ENCODE measurements at places on chromosomes 2 and 18.
A peak's percentile ranks its signal among the peaks of the same experiment; 100 is the strongest.

- DNase-seq, result no peak
Measured at GRCh38 chr2:233428008-233428407, 73.7 kb downstream of the DGKD start.

- no peak for DNase-seq
Measured at GRCh38 chr2:177178797-177179196, 33.8 kb upstream of the HNRNPA3 start.

GRCh38 chr18:52313213-52313612 is 26.8 kb upstream of the DCC start:
- DNase-seq, result no peak

GRCh38 chr2:85756822-85757435 is 3.1 kb downstream of the ATOH8 start:
- no peak for DNase-seq

- DNase-seq, result no peak
Measured at GRCh38 chr18:22345718-22346117, 72.0 kb downstream of the CTAGE1 start.

GRCh38 chr2:199833525-199833924 is 17.5 kb downstream of the FTCDNL1 start:
- DNase-seq, result peak; percentile 73

DNA sequence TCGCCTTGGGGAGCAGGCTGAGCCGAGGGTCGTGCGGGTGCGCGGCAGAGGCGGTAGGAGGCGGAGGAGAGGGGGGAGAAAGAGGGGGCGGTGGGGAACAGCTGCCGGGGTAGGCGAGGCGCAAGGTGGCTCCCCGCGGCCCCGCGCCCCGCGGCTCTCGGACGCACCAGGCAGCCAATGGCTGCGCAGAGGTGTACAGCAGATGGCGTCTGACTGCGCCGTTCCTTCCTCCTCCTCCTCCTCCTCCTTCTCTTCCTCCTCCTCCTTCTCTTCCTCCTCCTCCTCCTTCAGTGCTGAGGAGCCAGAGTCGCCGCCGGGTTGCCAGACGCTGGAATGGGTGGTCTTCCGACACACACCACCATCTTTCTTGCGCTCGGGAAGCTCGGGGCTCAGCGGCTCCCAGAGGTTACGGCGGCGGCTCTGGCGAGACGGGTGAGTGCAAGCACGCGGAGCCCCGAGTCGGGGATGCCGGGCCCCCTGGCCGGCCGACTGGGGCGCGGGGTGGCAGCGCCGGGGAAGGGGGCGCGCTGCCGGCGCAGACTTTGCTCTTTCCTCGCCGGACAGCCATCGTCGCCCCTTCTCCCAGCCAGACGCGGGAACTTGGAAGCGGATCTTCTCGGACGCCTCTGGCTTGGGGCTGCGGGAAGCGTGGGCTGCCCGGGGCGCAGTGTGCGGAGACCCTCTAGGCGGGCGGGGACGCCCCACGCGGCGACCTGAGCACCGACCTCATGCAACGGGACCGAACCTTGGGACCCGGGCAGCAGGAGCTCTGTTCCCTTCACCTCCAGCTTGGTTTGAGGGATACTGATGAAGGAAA is at the start of gene THSD7B:
TSS of gene THSD7B (plus strand) at position 290 of the 817 bp plus-strand sequence. CDS start 116,634 bp downstream, outside the sequence.
- no peak for DNase-seq

- DNase-seq, result no peak
Measured at GRCh38 chr2:178114462-178114861, 2.2 kb downstream of the RBM45 start.

DNA sequence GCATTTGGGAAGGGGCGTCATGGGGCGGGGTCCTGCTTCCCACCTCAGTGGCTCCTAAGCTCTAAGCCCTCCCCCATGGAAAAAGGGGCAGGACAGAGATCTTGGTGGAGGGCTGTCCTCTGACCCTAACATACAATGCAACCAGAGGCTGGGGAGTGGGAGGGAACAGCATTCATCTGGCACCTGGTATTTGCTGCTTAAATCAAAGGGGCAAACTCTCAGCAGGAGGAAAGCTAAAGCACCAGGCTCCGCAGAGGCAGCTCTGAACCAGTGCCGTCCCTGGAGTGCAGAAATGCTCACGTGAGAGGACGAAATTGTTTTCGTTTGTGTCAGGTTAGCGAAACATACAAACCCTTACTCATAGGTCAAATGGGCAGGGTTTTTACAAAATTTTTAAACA is 92.7 kb upstream of the PXDN start:
- no peak for DNase-seq

DNA sequence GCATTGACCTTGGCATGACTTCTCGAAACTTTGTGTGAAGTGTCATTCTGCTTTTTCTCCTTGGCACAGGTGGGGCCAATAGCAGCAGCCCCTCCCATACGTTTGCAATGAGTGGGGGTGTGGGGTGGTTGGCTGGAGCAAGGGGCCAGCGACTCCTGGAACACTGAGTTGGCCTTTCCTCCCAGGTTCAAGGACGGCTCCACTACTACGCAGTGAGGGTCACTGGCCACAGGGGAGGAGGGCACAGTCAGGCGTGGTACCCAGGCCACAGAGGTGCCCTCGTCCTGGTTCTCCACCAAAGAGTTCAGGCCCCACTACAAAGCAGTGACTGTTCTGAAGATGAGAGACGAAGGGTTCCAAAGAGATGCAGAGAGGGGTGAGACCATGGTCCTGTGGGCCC is 70.6 kb upstream of the OTOS start:
- no peak for DNase-seq

GRCh38 chr2:120182019-120182560 is 41.1 kb downstream of the TMEM185B start:
- no peak for DNase-seq

DNA sequence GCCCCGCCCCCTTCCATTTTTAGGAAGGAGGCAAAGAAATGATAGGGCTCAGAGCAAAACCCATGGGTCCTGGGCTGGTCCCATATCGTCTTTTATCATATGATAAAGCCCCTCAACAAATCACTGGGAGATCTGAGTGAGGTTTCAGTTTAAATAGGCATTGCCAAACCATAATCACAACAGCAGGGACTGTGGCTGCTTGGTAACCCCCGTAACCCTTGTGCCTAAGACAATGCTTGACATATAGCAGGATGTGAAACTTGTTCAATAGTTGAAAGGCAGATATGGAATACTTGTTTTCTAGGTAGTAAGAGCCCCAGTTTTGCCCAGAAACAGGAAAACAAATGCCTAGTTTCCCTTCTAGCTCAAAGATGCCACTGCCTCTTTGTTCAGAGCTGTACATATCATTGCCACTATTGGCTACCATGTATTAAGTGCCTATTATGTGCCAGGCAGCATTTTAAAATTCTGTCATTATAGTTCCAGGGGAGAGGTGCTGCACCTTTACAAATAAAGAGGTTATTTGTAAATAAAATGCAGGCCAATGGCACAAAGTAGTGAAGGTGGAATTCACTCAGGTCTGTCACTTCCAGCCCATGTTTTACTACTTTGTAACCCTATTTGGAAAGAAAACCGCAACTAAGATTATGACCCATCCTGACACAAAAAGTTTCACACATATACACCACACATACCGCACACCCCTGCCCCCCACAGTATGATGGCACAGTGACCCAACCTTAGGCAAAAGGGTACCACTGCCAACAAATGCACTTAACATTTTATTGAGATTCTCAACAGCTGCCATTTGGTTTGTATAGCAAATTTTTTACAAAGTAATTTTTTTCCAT is 14.2 kb downstream of the NAGK start:
- DNase-seq, result no peak

GRCh38 chr2:105473011-105473410 is 74.2 kb upstream of the FHL2 start:
- DNase-seq, result no peak

GRCh38 chr2:8125741-8126711 is 555.8 kb upstream of the ID2 start:
- DNase-seq, result no peak

GRCh38 chr2:9981655-9982054 is 30.2 kb downstream of the GRHL1 start:
- no peak for DNase-seq

GRCh38 chr2:216932863-216933548 is 73.1 kb upstream of the TNP1 start:
- DNase-seq, result no peak

DNA sequence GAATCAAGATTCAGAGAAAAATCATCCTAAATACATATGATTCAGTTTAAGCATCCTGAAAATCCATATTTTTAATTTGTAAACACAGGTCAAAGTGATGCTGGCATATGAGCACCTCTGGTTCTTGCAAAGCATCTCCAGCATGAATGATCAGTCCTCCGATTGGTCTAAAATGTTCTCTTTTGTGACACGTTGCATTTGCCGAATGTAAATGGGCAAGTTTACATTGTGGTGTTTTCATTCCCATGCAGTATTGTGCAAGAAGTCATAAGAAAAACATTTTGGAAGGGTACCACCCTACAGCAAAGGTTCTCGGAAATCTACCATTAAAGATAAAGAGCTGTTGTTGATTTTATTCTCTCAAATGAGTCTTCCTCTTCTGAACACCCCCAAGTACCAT is 108.0 kb upstream of the UNC80 start:
- no peak for DNase-seq

GRCh38 chr18:34592961-34593382 is 117.1 kb upstream of the DTNA start:
- DNase-seq, result no peak

- DNase-seq, result no peak
Measured at GRCh38 chr2:41142478-41142877, 690.6 kb upstream of the SLC8A1 start.

- DNase-seq, result no peak
Measured at GRCh38 chr18:74013955-74014354, 133.7 kb downstream of the FBXO15 start.

DNA sequence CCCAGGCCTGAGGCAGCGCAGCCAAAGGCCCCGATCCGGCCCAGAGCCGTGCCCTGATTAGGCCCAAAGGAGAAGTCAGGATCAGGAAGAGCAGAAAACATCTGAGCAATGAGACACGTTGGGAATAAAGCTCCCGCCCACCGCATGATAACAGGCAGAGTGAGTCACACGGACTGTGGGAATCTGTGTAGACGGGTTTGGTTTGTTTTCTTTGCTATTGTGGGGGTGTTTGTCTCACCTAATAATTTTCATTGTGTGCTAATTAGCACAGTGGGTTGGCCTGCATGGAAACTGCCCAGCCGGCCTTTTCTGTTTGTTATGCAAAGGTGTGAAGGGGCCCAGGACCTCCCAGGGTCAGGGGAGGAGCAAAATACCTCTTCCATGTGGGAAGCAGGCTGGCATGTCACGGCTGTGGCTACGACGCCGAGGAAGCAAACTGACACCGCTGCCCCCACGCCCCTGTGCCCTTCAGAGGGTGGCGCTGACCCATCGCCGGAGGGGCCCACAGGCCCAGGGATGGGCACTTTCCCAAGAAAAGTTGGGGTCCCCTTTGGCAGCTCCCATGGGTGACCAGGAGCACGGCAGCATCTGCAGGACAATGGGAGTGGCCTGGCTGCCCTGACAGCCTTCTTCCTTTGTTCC is 68.4 kb upstream of the CTDP1 start:
- DNase-seq, result no peak

DNA sequence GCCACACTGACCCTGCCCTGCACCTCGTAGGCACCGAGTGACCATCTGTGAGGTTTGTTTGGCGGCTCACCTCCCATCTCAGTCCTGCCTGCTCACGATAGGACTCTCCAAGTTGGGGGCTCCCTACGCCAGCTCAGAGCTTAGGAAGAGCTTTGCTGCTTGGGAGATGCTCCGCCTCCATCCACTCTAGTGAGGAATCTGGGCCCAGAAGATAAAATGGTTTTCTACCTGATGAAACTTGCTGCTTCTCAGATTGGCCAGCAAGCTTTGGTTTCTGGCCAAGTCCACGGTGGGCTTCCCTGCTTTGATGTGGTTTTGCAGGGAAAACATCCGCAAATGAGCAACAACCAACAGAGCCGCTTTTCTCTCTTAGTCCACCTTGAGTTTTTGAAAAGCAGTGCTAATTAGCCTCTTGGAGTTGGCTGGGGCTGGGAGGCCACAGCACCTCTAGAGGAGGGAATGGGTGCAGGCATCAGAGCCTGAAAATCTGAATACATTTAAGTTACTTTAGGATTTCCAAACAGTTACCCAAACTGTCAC is 42.2 kb downstream of the THNSL2 start:
- DNase-seq, result no peak

DNA sequence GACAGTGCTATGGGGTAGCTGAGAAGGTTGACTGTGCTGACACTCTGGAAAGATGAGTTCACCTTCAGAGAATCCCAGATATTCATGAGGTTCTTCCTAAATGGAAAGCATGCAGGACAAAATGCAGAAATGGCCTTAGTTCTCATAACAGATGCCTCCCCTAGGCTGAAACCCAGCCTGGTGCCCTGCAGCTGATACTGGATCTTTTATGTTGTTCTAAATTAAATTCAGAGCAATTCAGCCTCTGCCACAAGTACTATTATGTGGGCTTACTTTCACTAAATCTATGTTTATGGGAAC is 172.0 kb upstream of the SERPINE2 start:
- DNase-seq, result no peak

DNA sequence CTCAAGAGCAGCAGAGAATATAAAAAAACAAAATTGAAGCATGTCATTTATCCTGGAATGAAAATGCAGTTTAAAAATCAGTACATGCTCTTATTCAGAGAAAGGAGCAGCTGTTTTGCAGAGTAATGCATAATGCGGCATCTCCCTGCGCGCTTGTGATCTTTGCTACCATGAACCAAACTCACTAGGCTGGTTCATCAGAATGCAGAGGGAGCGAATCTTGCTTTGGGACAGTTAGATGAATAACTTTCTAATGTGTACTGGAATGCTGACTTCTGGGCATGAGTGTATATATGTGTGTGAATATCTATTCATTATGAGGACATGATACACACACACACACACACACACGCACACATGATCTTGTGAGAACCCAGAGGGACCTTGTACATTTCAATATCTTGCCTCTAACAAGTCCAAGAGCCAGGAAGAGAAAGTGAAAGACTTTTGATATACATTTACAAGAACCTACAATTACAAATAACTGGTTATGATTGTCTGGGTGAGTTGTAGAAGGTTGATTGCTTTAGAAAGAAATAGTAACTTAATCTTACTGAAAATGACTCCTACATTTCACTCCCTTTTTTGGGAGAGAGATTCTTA is 54.1 kb upstream of the THOC1 start:
- DNase-seq, result no peak

DNA sequence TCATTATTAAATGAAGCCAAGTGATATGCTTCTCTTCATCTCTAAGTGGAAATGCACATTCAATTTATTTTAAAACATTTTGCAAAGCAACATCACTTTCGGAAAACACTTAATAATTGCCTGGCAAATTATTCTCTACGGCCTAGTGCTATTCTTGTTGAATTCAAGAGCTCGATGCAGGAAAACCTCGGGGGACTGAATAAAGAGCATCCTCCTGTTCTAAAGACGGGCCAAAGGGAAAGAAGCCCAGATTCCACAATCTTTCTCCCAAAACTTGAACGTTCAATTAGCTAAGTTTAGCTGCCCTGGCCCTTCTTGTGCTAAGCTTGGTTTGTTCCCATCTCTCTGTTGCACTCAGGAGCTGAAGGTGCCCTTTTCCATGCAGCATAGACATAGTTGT is 23.2 kb upstream of the SEH1L start:
- DNase-seq, result no peak

GRCh38 chr2:153213022-153213421 is 265.5 kb downstream of the RPRM start:
- DNase-seq, result no peak

Data from NCI-H1048 (cell line).